ENCODE measurements at places on chromosomes 2 and 18.

DNA sequence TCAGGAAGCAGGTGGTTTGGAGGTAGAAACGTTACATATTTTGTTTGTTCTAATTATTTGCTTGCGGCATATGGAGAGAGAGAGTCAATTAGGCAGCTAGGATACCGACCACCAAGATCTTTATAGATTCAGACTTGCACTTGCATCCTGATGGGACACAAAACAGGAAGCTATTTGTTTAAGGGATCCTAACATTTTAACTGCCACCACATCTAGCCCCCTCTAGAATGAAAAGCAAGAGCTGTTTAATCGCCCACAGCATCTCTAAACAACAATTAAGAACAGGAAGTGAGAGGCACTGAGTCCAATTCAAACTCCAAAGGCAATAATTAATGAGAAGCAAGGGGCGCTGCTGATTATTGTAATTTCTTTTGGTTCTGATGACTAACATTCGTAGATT is 182.0 kb upstream of the LINC00305 start:
- DNase-seq = no peak

DNA sequence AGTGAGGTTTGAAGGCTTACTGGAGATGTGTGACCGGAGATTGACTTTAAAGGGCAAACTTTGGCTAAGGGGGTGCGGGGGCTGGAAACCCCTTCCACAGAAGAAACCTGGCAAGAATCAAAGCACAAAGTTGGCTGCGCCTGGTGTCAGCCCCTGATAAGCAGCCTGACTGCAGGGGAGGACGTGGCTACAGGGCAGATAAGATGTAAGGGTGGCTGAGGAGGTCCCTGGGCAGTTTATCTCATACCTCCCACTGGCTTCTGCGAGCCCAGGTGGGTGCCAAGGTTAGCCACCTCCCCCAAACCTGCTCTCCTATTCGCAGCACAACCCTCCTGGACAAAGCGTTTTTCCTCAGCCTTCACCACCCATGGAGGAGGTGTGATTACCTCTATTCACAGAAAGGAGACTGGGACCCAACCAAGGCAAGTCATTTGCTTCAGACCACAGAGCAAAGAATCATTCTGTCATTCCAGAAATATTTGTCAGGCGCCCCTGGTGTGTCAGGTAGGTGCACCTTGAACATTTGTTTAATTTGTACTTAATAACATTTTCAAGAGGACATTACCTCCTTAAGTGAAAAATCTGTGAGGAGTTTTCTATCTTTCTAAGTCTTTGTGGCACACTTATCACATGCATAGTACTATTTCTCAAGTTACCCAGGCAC is 73.1 kb upstream of the IL1R1 start:
- DNase-seq = no peak

GRCh38 chr2:120915670-120916069 is 180.0 kb downstream of the GLI2 start:
- no peak for DNase-seq

DNA sequence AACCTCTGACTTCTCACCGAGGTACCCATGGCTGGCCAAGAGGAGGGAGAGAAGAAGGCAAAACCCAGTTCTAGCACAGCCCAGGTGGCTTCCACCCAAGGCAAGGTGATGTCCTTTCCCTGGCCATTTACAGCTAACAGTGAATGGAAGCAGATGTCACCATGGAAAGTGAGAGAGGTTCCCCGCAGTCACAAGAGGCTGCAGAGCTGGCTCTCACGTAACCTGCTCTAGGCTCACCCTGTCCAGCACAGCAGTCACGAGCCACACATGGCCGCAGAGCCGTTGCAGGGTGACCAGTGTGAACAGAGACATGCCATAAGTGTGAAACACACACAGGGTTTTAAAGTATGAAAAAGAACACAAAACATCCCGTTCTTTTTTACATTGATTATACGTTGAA is 169.4 kb downstream of the TNS1 start:
- no peak for DNase-seq

GRCh38 chr2:62774555-62775366 is 69.2 kb downstream of the EHBP1 start:
- peak; percentile 75 for DNase-seq

GRCh38 chr2:81645745-81646301 is 1341.3 kb upstream of the LRRTM1 start:
- no peak for DNase-seq

DNA sequence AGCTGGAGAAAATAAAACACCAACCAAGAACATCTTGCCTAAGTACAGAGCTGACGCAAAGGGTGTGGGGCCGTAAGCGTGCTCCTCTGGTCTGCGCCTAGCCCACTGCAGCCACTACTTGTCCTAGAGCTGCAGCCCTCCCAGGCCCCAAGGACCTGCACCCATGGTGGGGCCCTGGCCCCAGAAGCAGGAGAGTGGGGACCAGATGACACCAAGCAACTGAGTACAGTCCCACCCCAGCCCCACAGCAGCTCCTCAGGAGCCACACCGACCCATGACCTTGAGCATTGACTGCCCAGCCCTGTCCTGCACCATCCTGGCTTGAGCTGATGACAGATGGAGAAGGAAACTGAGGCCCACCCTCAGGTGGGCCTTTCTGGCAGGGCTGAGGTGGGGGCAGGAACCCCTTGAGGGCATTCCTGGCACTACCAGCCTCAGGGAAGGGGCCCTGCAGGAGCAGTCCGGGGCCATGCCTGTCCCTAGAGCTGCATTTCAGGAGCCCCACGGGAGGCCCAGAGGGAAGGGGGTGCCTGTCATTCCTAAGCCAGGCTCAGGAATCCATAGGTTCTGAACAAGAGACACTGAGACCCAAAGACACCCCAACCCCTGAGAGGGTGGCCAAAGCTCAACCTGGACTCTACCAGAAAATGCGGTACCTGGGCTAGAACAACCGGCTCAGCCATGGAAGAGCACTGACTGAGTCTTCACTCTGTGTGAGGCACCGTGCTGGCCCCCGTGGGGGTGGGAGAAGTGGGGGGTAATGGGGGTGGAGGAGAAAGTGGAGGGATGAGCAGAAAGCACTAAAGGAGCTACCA is 4.9 kb downstream of the KIF1A start:
- no peak for DNase-seq

GRCh38 chr2:99112617-99113016 is 28.9 kb upstream of the C2orf15 start:
- no peak for DNase-seq

DNA sequence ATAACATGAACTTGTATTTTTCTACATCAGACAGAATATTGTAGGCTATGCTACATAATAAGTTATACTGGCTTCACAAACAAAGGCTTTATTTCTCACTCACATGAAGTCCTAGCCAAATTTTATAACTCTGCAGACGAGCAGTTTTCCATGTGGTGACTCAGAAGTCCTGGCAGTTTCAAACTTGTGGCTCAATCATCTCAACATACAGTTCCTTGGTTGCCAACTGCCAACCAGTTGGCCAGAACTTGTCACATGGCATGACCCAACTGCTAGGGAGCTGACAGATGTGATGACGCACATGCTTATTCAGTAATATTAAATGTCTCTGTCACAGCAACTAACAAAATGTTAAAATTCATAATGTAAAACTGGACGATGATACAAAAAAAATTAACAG is 63.8 kb upstream of the ZC3H15 start:
- DNase-seq = peak; percentile 76

- DNase-seq = peak; percentile 95
Measured at GRCh38 chr18:59005262-59005661, 134.4 kb upstream of the SEC11C start.

DNA sequence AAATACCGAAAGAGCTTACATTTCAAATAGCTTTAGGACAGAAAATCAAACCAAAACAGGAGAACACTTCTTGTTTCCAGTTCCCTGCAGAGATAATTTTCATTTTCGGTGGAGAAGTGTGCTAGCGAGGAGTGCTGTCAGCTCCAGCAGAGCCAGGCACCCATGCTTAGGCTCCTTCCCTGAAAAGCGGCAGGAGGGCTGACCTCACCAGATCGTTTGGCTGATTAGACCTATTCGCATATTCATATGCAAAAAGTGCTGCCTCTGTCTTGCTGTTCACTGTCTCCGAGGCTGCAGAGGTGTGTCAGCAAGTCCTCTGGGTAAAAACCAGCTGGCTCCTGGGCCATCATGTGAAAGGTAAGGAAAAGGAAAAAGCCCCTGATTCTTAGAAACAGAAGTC is 225.8 kb upstream of the COPS8 start:
- DNase-seq = no peak

GRCh38 chr18:57657542-57657941 is 35.9 kb upstream of the NARS1 start:
- DNase-seq = no peak

DNA sequence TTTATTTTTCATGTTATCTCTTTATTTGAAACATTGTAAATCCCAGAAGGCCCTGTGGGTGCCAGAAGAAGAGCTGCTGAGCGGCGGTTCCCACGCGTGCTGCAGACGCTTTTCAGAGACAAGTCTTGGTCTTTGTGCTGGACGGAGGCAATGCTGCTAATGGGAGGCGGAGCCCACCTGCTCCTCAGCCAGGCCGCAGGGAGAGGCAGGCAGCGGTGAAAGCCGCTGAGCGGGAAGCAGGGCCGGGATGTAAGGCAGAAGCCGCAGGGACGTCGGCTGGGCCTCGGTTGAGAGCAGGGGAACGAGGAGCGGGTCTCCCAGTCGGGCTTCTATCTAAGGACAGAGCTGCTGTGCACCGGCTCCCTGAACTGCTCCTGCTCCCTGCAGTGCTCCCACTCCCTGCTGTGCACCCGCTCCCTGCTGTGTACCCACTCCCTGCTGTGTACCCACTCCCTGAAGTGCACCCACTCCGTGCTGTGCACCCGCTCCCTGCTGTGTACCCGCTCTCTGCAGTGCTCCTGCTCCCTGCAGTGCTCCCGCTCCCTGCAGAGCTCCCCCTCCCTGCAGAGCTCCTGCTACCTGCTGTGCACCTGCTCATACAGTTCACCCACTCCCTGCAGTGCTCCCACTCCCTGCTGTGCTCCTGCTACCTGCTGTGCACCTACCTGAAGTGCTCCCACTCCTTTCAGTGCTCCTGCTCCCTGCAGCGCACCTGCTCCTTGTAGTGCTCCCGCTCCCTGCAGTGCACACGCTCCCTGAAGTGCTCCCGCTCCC is 16.4 kb downstream of the TMEM18 start:
- no peak for DNase-seq

GRCh38 chr2:195343540-195343939 is 313.5 kb upstream of the SLC39A10 start:
- DNase-seq = no peak

GRCh38 chr2:45886171-45886663 is 234.7 kb downstream of the PRKCE start:
- DNase-seq = no peak

DNA sequence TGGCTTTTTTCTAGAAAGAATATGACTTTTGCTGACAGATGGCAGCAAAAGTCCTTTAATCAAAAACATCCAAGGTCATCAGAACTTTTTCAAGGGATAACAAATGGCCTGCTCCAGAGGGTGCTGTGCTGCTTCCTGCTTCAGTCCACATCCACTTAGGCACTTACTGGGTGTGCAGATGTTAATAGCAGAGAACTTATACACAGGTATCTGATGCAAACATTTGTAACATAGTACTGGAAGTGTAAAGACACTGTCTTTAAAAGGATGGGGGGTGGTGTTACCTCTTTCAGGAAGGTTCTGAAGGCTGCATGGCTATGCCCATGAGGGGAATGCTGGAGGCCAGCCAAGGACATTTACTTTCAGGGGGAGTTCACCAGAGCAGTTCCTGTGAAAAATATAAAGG is 5.5 kb downstream of the HOXD8 start:
- DNase-seq = peak; percentile 46

- DNase-seq = no peak
Measured at GRCh38 chr2:220212296-220213080, 585.1 kb downstream of the SLC4A3 start.

- no peak for DNase-seq
Measured at GRCh38 chr2:36405183-36405582, 49.6 kb downstream of the CRIM1 start.

- peak; percentile 57 for DNase-seq
Measured at GRCh38 chr2:165953306-165953654, 296 bp downstream of the TTC21B start.

- DNase-seq = no peak
Measured at GRCh38 chr2:198053148-198053547, 248.8 kb downstream of the PLCL1 start.
